Activated T-helper 1 cell treated with Interleukin-2 at 50 U/mL for 16 hours (primary cell): ENCODE measurements at places on chromosomes 1 and 21.

GRCh38 chr1:54846301-54846700 lies 40.7 kb downstream of the DHCR24 start:
- no peak for DNase-seq

- DNase-seq, result no peak
Measured at GRCh38 chr1:167278497-167278896, 57.8 kb downstream of the POU2F1 start.

GRCh38 chr1:207497941-207498340 lies 2.0 kb downstream of the CR1 start:
- no peak for DNase-seq

- no peak for DNase-seq
Measured at GRCh38 chr1:38605063-38605462, 254.5 kb downstream of the RRAGC start.

- DNase-seq, result no peak
Measured at GRCh38 chr1:54070171-54070837, 16.9 kb downstream of the TCEANC2 start.

DNA sequence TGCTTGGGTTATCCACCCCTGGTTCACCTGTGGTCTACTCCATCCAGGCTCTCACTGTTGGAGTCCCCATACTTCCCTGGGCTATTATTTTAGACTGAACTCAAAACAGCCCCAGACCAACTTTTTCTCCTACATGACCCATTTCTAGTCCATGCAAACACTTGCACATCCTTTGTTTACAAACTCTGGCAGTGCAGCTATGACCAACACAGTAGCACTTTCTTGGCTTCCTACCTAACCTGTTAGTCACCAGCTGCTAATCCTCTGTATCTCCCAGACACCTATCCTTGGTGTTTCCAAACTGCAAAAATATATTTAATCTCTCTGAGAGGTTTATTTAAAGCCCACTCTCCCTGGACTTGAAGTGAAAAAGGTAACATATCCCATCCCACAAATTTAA lies 90.8 kb downstream of the DDAH1 start:
- DNase-seq, result no peak

DNA sequence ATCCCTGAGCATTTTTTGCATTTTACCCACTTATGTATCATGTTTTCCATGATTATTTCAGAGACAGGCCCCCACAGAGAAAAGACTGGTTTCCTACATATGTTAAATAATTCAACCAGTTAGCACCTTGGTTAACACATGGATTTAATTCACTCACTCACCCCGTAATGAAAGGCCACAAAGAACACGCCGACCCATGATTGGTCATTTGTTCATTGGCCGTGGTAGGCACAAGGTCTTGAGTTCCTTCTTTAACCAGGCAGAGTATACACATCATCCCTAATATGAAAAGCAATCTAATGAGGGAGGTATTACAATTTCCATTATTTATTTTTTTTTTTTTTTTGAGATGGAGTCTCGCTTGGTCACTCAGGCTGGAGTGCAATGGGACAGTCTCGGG lies 50.6 kb downstream of the RPS6KA1 start:
- no peak for DNase-seq

GRCh38 chr1:192357924-192358323 lies 41.1 kb downstream of the RGS21 start:
- no peak for DNase-seq

- no peak for DNase-seq
Measured at GRCh38 chr1:93874025-93874651, 4.9 kb downstream of the DNTTIP2 start.

GRCh38 chr1:30184393-30185141 lies 538.8 kb downstream of the MATN1 start:
- DNase-seq, result no peak

GRCh38 chr1:8523666-8524206 lies 205.8 kb downstream of the SLC45A1 start:
- no peak for DNase-seq

- no peak for DNase-seq
Measured at GRCh38 chr1:24754229-24754628, 9.0 kb downstream of the CLIC4 start.

- no peak for DNase-seq
Measured at GRCh38 chr1:48676822-48677221, 99.9 kb downstream of the BEND5 start.
